ENCODE measurements at places on chromosomes 7 and 10.

DNA sequence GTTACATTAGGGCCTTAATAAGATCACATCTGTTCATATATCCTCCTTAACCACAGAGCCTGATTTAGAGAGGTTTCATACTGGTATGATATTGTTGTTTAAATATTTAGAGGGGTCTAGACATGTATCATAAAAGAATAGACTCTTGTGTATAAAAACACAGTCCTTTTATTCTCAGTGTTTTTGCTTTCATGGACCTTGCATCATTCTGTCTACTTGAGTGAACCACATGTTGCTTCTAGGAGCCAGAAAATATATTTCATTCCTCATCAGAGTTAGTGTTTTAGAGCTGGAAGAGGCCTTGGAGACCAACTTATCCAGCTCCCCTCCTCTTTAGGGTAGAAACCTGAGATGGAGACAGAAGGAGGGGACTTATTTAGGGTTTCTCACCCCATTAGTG, 312.8 kb downstream of the LRMDA start:
- DNase-seq = no peak

GRCh38 chr10:122113945-122114747, 125.2 kb downstream of the TACC2 start:
- peak; percentile 28 for DNase-seq

DNA sequence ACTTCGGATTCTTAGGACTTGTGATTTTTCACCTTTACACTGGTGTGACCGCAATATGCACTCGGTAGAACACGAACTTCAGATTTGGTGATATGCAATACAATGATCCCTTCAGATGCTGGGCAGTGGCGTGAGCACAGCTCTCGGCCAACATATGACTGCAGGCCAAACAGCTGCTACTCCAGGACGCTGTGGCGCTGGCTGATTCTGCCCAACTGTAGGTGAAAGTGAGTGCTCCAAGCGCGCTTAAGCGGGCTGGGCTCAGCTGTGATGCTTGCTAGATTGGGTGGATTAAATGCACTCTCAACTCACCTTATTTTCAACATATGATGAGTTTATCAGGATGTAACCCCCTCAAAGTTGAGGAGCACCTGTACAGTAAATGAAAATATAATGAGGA, 137.6 kb upstream of the RET start:
- DNase-seq = no peak

GRCh38 chr7:142353147-142354060, 95.5 kb upstream of the PRSS58 start:
- no peak for DNase-seq

DNA sequence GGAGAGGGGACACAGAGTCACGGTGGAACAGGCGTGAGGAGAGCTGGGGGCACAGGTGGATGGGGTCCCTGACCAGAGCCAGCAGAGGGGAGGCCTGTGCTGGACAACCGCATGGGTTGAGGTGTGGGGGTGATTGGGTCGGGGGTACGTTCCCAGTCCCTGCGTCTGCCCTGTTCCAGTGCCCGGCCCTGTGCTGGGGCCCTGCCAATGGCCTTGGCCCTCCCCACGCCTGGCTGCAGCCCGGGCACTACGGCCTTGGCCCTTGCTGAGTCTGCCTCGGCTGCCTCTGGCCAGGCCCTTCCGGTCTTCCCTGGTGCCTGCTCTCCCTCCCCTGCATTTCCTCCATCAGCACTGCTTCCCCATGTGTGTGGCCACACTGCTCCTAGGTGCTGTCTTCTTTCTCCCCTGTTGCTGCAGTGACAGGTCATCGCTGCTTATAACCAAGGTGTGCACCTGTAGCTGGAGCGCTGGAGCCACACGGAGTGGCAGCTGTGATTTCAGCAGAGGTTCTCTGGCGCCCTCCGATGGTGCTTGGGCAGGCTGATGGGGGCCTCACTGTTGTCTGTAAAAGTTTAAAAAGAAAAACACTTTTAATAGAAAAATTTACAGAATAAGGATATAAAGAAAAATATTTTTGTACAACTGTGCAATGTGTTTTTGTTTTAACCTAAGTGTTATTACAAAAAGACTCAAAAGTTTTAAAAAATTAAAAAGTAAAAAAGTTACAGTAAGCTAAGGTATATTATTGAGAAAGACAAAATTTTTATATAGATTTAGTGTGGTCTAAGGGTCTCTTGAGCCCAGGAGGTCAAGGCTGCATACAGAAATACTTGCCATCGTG, 45.2 kb upstream of the BHLHA15 start:
- DNase-seq = peak; percentile 49

GRCh38 chr7:115494529-115495147, 535.9 kb downstream of the TFEC start:
- DNase-seq = no peak

GRCh38 chr10:104935656-104936055, 294.6 kb downstream of the SORCS3 start:
- no peak for DNase-seq

DNA sequence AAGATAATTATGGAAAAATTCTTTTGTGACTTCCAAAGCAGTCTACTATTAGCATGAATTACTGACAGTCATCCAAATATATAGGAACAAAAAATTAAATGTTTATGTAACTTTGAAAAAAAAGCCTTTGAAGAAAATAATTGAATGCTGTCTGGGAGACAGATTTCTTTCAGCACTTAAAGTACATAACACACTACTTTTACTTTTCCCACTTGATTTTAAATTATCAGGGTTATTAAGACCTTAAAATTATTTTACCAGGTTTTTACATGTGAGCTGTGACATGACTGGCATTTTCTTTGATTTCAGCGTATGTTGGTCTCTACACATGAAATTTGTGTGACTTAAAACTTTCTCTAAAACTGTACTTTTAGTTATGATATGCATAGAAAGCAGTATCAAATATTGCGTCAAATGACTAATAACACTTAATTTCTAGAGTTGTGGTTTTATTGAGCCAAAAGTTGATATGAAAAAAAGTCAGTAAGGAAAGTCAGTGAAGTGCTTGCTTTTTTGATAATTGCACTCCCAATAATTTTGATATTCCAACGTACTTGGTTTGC, 3.1 kb downstream of the PTEN start:
- DNase-seq = no peak

DNA sequence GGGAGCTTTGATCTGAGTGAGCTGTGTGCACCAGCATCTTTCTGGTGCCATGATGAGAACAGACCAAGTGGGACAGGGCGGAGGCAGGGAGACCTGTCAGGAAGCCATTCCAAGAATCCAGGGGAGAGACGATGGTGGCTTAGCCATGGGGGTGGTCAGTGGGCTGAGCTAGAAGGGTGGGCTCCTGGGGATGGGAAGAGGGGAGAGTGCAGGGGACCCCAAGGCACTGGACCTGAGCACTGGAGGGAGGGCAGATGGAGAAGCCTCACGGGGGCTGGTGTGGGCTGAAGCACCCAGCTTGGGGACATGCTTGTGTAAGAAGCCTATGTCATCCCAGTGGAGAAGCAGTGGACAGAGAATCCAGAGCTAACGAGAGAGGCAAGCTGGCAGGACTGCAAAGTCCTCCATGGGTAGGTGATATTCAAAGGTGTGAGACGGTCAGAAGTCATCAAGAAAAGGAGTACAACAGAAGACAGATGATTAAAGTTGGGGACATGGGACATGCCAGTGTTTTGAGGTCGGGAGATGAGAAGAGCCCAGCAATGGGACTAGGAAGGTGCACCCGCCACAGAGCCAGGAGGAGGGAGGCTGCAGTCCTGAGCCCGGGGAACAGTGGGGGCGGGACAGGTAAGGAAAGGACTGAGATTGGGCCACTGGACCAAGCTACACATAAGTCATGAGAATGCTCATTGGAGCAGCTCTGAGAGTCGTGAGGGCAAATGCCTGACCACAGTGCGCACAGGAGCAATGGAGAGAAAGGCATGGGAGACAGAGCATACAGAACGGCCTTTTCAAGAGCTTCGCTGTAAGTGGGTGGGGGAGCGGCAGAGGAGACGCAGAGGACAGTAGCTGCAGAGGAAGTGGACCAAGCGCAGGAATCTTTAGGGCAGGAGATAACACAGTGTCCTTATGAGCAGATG, 72.0 kb downstream of the GRID1 start:
- DNase-seq = no peak

DNA sequence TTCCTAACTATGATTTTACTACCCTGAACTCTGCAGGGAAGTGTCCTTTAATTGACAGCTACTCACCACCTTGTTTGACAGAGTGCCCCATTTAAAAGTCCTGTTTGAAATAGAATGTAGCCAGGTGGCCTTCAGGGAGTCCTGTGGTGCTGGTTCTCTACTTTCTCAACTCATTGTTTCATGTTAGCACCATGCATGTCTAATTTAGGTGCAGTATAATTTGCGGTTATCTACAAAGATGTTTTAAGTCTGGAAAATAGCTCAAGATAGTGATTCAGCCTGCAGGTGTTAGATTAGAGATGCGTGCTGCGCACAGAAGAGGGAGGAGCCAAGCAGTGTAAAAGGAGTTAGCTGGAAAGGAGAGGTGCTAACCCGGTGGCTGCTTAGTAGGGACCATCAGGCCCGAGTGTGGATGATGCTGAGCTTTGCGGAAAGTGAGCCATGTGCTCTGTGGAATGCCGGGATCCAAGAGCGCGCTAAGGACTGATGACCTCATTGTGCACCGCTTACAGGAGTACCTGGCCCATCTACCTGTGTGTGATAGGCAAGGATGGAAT, 1.2 kb downstream of the CCM2 start:
- DNase-seq = no peak

- no peak for DNase-seq
These were observed 94.1 kb upstream of the PCBD1 start for GRCh38 chr10:70982443-70982842.

GRCh38 chr10:129075927-129076326, 391.1 kb upstream of the MGMT start:
- no peak for DNase-seq

- DNase-seq = no peak
These were observed 226.4 kb downstream of the AGMO start for GRCh38 chr7:15335390-15335789.

GRCh38 chr7:2436341-2437104, 33.1 kb downstream of the CHST12 start:
- peak; percentile 24 for DNase-seq

- DNase-seq = peak; percentile 60
These were observed 15.6 kb downstream of the ATG9B start for GRCh38 chr7:151008511-151009323.

DNA sequence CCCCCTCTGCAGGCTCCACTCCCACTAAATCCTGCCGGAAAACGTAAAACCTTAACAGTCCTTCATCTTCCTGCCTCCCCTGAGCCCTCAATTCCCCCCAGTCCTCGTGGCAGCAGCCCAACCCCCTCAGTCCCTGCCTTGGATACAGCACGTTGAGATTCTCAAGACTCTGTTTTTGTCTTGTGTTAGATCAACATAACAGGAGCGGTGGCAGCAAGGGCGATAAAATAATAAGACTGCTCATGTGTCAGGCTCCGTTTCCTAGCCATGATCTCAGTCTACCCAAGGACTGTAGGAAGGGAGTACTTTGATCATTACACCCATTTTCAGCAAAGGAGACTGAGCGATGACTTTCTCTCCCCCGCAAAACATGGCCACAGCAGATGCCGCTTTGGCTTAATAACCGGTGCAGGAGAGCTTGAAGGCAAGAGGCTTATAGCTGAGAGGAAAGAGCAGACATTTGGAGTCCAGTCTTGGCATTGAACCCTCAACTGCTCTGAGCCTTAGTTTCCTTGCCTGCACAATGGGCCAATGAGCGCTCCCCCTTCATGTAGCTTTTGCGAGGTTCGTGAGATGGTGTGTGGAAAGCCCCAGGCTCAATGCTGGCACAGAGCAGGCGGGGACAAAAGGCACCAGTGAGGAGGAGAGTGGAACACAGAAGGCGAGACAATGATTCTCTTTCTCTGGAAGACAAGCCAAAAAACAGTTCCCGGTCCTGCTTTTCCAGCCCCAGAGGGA, 42.1 kb upstream of the PCBD1 start:
- DNase-seq = no peak

- DNase-seq = no peak
These were observed 3.6 kb upstream of the RUNDC3B start for GRCh38 chr7:87624628-87625027.

DNA sequence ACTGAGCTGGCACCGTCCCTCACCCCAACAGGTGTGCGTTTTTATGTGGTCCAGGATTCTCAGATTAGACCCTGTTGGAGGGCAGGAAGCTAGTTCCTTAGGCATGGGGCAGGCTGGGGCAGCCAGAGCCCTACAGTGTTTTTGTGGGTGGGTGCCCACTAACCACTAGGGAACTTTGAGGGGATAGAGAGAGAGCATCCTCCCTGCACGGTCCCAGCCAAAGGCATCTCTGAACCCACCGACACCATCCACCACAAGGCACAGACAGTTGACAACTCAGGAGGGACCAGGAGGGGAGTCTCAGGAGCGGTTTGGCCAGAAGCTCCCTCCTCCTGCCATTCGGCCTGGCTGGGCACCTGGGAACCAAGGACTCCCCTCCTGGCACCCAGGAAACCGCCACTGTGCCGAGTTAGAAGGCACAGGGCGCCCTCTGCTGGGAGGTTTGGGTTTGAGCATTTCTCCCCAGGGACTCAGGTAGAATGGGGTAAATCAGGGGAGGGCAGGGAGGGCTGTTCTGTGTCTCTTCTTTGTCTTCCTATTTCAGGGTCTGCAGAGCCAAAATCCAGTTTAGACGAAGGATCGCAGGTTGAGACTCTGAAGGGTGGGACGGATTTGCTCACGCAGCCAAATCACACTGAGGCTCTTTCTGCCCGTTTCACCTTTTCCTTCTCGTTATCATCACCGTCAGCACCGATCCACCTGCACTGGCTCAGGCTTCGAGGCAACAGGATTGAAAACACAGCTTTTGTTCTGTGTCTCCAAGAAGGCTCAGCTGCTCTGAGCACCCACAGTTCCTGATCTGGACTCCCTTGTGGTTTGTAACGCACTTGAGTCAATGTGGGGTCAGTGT, 84.8 kb upstream of the COL13A1 start:
- peak; percentile 29 for DNase-seq

GRCh38 chr7:74482629-74483401, 29.1 kb downstream of the GTF2IRD1 start:
- no peak for DNase-seq

DNA sequence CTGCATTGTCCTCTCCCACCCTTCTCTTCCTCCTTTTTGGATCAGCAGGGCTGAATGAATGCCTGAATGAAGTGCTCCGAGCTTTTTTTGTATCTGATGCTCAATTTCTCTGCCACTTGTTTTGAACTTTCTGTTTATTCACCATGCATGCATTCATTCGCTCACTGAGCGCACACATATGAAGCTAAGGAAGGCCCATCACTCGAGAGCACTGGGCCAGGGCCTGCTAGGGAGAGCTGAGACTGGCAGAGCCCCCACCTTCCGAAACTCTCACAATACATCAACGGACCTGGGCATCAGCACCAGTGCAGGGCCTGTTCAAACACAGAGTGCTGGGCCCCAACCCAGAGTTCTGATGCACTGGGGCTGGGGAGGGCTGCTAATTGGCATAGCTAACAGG, 45.7 kb downstream of the RPS24 start:
- DNase-seq = no peak

GRCh38 chr10:123501148-123501547, 165.0 kb upstream of the GPR26 start:
- DNase-seq = no peak

GRCh38 chr10:98265403-98266378, 2.3 kb downstream of the LOXL4 start:
- DNase-seq = no peak

All from dermis microvascular lymphatic vessel endothelial cell (primary cell).